ENCODE measurements at places on chromosomes 12 and 14.

DNA sequence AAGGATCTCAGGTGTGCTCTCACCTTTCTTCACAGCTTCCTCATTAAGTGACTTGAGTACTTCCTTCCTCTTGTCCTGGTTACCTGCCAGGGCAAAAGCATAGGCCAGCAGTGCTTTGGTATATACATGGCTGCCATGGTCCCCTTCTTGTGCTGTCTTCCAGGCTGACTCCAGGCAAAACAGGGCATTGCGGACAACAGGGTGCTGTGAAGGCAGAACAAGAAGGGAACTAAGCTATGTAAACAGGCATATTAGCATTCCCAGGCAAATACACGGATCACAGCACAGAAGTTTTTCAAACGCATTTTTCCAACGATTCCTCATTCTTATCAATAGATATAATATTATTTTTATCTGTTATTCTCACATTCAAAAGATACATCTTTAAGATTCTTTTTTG is 39.0 kb downstream of the A2M start:
- no peak for DNase-seq

DNA sequence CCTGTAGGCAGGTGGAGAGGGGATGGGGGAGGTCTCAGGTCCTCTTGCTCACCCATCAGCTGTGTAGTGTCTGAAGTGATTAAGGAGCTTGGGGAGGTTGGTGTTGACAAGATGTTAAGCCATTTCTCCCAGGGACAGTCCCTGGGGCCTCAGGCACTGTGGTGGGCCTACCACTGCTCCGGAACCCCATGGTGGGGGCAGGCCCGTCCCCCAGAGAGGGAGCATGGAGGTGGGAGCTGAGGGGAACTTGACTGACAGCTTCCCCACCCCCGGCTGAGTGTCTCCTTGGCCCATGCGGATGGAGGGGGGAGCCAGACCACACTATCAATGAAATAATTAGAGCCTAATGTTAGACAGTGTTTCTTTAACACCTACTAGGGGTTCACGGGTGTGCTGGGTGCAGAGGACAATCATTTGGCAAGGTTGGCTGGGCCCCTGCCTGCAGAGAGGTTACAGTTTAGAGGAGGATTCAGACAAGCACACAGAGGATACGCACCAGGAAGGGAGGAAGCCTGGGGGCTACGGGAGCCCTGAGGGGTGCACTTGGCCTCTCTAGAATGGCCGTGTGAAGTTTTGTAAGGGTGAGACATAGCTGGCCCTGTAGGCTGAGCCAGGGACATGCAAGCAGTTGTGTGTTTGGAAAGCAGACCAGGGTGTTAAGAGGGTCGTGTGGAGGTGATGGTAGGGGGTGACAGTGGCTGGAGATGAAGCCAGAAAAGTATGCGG is 19.3 kb upstream of the KRT80 start:
- DNase-seq, result no peak

- DNase-seq, result no peak
These were observed 174.9 kb upstream of the FAR2 start for GRCh38 chr12:28974166-28974565.

DNA sequence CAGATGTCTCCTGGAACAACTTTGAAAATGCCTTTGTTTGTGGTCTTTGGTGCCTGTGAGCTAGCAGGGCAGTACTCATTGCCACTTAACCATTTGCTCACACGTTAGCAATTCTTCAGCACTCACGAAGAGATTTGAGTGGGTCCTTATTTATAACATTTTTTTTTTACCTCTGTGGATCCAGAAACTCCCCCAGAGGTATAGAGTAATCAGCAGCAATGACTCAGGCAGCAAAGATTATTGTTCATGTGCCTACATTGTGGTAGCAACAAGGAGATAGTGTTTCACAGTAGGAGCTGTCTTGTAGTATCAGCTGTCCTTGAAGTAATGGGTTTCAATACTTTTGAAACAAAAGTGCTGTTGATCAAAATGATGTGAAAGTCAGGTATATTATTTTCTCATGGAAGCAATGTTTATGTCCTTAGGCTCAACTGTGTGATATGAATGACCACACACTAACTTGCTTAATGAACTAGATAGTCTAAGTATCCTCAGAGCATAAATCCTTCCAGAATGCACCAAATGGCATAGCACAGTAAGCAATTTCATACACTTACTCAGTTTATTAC is 304.1 kb downstream of the EGLN3 start:
- no peak for DNase-seq

DNA sequence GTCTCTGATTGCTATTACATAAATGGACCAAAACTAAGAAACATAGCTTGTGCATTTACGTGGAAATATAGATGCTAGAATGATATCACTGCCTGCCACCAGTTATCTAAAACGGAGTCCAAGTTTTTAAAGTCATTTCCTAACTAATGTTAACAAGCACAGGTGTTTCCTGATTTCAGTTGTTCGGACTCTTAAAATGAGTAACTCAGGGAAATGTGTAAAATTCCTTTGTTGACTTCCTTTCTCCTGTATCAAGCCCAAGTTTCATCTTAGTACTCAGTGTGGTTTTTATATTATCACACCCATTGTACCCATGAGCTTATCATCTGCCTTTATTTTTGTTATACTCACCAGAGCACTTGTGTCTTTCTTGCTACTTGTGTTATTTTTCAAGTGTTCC is 13.2 kb upstream of the PRKCH start:
- DNase-seq, result no peak

DNA sequence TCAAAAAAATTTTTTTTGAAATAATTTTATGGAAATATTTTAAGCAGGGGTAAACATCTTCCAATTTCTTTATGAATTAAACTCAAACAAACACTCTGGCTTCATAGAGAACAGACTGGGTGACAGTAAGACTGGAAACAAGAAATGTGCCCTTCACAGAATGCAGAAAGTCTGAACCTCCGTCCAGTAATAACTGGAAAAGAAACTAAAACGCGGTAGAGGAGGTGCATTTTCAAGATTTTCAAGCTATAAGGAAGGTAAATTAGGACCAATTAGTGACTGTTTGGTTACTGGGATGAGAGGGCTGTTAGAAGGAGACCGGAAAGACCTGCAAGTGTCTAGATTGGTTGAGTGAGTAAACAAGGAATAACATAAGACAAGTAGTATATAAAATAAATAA is 245.7 kb downstream of the CEP128 start:
- no peak for DNase-seq
